Activated T-cell treated with anti-CD3 and anti-CD28 coated beads, Interleukin-2, amount 50 U/mL, for 48 hours (primary cell): ENCODE measurements at places on chromosomes 1 and 21.
A peak's percentile ranks its signal among the peaks of the same experiment; 100 is the strongest.

DNA sequence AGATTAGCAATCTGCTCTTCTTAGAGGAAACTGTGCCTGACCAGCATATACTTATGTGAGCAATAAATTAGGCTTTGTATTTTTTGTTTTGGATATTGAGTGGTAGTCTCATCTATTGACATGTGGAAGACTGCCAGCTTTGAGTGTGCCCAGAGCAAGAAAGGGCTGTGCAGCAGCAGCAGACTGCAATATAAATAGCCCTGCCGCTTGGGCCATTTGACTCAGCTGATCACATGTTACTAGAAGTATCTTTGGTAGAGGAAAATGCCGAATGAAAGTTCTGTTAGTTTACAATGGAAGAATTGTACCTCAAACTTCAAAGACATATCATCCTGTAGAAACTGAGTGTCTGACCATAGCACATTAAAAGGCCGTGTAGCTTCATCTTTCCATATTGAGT is 9.1 kb upstream of the PSMB2 start:
- no peak for DNase-seq

DNA sequence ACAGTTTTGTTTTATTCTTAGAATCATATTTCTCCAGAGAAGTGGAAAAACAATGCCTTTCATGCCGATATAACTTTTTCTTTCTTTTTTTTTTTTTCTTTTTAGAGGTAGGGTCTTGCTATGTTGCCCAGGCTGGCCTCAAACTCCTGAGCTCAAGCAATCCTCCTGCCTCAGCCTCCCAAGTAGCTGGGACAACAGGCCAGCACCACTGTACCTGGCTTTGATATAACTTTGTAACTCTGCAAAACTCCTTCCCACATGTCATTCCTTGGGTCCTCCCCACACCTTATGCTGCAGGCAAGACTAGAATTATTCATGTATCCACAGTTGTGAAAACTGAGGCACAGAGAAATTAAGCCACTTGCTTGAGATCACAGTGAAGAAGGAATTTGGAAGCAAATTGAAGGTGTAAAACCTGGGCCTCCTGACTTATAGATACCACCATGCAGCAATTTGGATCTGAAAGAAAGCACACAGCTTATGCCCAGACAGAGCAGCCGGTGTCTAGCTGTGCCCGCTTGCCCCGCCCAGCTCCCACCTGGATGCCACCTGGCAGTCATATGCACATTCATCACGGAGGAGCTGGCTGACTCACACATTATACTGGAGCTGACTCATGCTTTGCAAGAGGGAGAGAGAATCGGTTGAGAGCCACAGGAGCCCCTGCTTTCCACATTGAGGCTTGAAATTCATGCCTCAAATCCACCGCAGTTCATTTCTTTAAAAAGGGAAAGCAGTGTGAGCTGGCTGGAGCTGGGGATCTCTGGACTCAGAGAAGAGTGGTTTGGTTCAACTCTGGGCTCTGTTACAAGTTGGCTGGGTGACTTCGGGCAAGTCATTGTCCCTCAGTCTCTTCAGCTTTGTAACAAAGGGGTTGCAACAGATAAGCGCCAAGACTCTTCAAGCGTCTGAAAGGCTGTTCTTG is 8.3 kb upstream of the SLC2A1 start:
- peak; percentile 25 for DNase-seq

- DNase-seq: no peak
Observed at GRCh38 chr1:115781343-115781742, 12.8 kb upstream of the CASQ2 start.

DNA sequence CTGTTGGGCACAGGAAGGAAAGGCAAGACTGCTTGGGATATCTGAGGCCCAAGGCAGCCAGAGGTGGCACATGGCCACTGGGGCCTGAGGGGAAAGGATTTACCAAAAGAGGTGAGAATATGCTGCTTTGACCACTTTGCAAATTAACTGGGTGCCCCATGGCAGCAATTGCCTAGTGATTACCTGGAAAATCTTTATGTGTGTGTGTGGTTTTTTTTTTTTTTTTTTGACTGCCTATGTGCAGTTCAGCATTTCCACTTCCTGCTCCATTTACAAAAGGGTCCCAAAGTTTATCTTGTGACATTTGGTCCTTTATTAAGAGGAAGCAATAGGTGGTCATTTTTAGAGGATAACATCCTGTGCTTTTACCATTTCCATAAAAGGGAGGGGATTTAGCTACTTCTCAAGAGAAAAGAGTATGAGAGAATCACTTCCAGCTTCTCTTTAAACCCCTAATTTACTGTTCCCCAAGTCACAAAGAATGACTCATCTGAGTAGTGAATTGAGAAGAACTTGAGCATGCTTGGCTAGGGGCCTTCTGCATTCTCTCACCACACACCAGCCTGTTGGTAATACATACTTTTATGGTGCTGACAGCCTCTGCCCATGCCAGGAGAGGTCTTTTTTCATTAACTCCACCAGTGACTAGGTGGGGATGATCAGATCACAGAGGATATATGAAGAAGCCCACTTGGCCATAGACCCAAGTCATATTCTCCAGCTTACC is 52.1 kb downstream of the SYDE2 start:
- peak; percentile 23 for DNase-seq

GRCh38 chr1:20558191-20558590 is 5.8 kb downstream of the FAM43B start:
- DNase-seq: no peak

- no peak for DNase-seq
Observed at GRCh38 chr1:213131851-213132655, 81.0 kb downstream of the RPS6KC1 start.

DNA sequence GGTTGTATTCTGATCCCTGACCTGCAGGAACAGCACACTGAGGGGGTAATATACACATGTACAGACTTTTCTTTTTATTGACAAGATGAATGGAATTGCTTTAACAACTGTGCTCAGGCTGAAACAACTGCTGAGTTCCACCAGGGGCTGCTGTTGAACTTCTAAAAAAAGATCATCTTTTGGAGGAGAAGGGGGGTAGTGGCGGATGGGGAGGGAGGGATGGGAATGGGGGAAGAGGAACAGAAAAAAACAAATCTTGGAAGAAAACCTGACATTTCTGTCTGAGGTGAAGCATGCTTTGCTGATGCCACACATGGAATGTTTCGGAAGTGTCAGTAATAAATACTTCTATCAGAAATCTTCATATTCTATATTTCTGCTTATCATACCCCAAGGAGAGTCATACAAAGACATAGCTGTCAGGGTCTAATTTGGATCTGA is 75.0 kb downstream of the RWDD3 start:
- no peak for DNase-seq

- DNase-seq: no peak
Observed at GRCh38 chr1:30840904-30841598, 67.5 kb downstream of the SDC3 start.

DNA sequence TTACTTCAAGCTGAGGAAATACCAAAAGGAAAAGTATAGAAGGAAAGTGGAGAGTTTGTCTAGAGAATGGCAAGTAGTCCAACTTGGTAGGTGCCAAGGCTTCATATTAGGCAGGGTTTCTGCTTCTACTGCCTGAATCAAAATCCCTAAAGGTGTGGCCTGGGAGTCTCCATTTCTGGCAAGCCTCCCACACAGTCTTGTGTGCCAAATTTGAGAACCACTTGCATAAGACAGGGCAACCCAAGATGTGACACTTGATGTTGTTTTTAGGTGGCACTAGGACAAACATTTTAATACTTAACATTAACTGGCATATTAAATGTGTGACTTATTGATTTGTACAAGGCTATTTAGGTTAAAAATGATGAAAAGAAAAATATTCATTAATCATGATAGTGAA is 60.1 kb downstream of the ATG4C start:
- no peak for DNase-seq

DNA sequence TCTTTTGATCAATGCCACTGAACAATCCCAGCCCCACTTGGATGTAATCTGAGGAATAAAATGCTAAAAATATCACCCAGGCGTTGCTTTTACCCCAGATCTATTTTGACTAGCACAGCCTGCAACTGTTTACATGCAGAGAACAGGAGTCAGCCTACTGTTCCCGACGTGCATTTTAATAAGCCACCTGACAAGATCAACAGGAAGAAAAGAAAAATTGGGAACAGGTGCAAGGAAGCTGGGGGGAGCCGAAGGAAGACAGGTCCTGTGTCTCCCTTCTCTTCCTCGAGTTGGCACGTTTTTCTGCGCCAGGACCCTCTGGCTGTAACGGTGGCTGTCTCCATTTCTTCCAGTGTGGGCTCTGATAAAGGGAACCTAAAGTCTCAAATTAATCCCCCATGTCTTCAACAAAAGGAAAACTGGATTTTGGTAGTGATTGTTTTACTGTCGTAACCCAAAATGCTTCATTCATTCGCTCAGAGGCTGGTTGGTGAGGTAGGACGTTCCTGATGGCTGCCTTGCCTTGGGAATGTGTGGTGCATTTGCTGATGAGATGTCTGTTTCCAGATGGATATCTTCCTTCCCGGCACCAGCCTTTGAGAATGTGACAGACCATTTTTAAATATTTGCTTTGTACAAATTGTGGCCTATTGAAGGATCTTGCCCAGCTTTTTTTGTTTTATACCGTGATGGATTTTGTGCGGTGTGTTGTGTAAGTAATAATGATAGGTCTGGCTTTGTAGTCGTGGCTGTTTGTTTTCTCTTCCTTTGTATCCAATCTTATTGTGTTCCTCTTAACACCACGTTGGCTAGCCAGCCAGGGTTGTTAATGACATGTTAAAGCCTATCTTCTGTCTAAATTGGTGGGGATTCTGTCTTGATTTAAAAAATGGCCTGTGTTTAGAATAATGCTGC is 117.5 kb downstream of the C1orf21 start:
- DNase-seq: no peak

DNA sequence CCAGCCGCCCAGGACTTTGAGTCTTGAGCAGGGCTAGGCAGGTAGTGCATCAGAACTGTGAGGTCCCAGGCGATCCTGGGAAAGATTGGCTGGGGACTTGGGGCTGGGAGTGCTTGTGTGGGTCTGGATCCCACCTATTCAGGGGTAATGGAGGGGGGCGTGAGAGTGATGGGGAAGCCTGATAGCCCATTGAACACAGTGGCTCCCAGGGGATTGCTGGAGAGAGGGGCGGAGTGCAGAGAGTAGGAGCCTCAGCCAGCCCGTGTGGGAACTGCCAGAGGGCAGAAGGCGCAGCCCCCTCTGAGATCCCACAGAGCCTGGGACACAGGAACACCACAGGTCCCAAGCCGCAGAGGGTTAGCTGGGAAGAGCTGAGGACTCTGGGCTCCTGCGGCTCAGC is 19.3 kb upstream of the PDZK1IP1 start:
- DNase-seq: no peak

DNA sequence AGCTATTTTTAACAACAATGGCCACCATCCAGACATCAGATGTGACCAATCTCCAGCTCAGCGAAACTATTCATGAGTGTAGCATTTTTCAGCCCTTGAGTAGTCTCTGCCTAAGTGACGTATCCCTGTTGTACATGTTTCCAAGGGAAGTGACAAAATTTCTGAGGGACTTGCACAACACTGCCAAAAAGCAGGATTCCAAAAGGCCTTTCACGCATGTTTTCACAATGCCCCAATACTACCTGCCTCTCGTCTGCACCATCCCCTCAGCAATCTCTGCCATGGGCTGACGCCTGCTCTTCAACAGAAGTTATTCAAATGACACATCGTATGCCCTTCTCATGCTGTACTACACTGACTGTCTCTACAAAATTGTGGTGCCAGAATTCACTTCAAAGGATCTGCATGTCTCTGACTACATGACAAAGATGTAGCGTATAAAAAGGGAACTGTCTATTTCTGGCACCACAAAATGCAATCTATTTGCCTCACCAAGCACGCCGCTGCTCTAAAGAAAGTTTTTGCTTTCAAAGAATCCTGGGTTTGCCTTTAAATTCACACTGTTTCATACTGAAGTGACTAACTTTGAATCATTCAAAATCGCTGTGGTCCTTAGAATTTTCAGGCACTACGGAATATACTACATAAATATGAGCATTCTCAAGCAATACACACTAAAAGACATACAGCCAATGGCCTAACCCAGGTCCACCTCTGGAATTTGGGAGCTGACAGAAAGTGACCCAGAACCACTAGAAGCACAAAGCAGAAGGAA is 32.9 kb downstream of the JAK1 start:
- no peak for DNase-seq

GRCh38 chr1:244157731-244158438 is 106.8 kb downstream of the ZBTB18 start:
- DNase-seq: no peak

DNA sequence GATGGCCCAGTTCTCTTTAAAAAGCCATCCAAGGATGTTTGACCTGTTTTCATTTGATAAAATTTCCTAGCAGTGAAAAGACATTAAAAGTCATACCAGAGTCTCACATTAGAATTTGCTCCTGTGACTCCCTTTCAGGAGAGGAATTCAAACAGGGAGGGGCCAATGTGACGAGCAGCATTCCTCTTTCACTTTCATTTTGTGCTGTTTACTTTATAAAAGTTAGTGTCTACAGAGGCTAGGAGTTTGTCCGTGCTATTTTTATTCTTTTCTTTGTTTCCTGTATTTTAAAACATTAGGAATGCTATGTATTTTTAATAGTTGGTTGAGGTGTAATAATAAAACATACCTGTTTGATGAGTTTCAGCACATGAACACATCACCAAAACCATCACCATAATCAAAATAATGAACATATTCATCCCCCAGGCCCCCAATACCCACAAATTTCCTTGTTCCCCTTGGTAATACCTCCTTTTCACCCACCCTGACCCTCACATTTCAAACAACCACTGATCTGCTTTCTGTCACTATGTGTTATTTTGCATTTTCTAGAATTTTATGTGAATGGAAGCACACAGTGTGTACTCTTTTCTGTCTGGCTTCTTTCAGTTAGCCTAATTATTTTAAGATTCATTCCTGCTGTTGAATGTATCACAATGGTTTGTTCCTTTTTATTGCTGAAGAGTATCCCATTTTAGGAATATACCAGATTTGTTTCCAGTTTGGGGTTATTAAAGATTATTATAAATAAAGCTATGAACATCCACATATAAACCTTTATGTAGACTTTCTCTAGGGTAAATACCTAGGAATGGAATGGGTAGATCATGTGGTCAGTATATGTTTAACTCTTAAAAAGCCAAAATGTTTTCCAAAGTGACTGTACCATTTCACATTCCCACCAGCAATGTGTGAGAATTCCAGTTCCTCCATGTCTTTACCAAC is 129.5 kb downstream of the TENT5C start:
- no peak for DNase-seq

- DNase-seq: no peak
Observed at GRCh38 chr1:30005972-30006619, 717.3 kb downstream of the MATN1 start.

- DNase-seq: no peak
Observed at GRCh38 chr1:19922015-19922688, 1.3 kb downstream of the PLA2G2E start.

- DNase-seq: no peak
Observed at GRCh38 chr1:107454791-107455190, 314.0 kb downstream of the NTNG1 start.

- DNase-seq: no peak
Observed at GRCh38 chr1:67748630-67749029, 63.6 kb downstream of the GADD45A start.

DNA sequence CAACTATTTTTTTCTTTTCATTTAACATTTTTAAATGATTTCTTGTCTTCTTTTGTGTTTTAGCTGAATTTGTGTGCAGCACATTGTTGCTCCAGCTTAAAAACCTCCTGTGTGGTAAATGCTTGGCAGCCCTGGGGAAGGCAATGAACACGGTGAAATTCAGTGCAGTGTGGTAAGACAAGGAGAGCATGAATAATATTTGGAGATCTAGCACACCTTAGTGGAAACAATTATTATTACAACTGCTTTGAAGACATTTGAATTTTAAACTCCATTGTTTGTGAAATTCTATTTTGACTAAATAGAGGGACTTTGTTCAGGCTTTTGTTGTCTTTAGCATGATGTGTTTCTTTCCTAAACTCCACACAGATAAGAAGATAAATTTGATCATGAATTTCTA is 242.6 kb upstream of the CXADR start:
- no peak for DNase-seq
